ENCODE measurements at places on chromosomes 7 and 10. TPM values are rescaled to one million over a fixed set of nuclear protein-coding genes. Genes with fewer than 3 reads are reported as not detected.

The IRF5 gene
- total RNA-seq = 1.9 TPM

The SPDYE3 gene
- total RNA-seq = not detected

The KAZALD1 gene
- total RNA-seq = 5.0 TPM

The DENND11 gene
- 8.6 TPM for total RNA-seq

The ADAP1 gene
- total RNA-seq = 6.4 TPM

The MTPN gene
- total RNA-seq = 54.9 TPM

The EN2 gene
- 0.11 TPM for total RNA-seq

The ANKRD61 gene
- total RNA-seq = not detected

The HOXA4 gene
- 0.97 TPM for total RNA-seq

The TMEM213 gene
- not detected for total RNA-seq

The DPCD gene
- total RNA-seq = 22.7 TPM

The DGKB gene
- total RNA-seq = 0.30 TPM

The RAPGEF5 gene
- 11.1 TPM for total RNA-seq

The SMO gene
- 5.0 TPM for total RNA-seq
